ENCODE measurements at places on chromosomes 16 and 17. TPM values are rescaled to one million over a fixed set of nuclear protein-coding genes. Genes with fewer than 3 reads are reported as not detected.

The SPATA22 gene
- 0.07 TPM for total RNA-seq

The SLC35B1 gene
- 93.6 TPM for total RNA-seq

The SLC16A5 gene
- total RNA-seq: 5.0 TPM

The IRX6 gene
- total RNA-seq: not detected

The SULT1A2 gene
- 0.07 TPM for total RNA-seq

The IGSF6 gene
- total RNA-seq: not detected

The CD300C gene
- total RNA-seq: not detected

The MFSD6L gene
- total RNA-seq: not detected

The DHX58 gene
- total RNA-seq: 9.6 TPM

The CD300LB gene
- not detected for total RNA-seq

The PRSS27 gene
- total RNA-seq: 0.07 TPM

The GGNBP2 gene
- total RNA-seq: 55.7 TPM

The NXN gene
- total RNA-seq: 31.6 TPM

The LPCAT2 gene
- total RNA-seq: 46.5 TPM

The TBX21 gene
- total RNA-seq: not detected

The PERCC1 gene
- total RNA-seq: not detected

The C17orf113 gene
- 0.26 TPM for total RNA-seq

The APOH gene
- not detected for total RNA-seq

The AOC2 gene
- total RNA-seq: 0.49 TPM

The MARVELD3 gene
- total RNA-seq: not detected

The CPNE7 gene
- 5.7 TPM for total RNA-seq

The MILR1 gene
- total RNA-seq: 4.6 TPM

The C17orf50 gene
- total RNA-seq: not detected

The CDK5R1 gene
- 2.7 TPM for total RNA-seq

The CCL17 gene
- not detected for total RNA-seq

The GP2 gene
- total RNA-seq: not detected

The GLTPD2 gene
- not detected for total RNA-seq

The CCL14 gene
- 21.8 TPM for total RNA-seq

The HS3ST3B1 gene
- 0.13 TPM for total RNA-seq

The BAIAP3 gene
- 0.46 TPM for total RNA-seq

The RNF167 gene
- 15.2 TPM for total RNA-seq

The KRTAP16-1 gene
- not detected for total RNA-seq

The TP53TG3C gene
- not detected for total RNA-seq

The TP53TG3F gene
- not detected for total RNA-seq

The ITGAL gene
- not detected for total RNA-seq

The HEATR9 gene
- total RNA-seq: not detected

The SEZ6L2 gene
- 0.53 TPM for total RNA-seq

The SLFN14 gene
- total RNA-seq: not detected

The PPY gene
- not detected for total RNA-seq

The KPNA2 gene
- 244 TPM for total RNA-seq

The FGF11 gene
- total RNA-seq: 0.42 TPM

The PRKCB gene
- not detected for total RNA-seq

The GPR179 gene
- not detected for total RNA-seq

The MNT gene
- total RNA-seq: 3.2 TPM
